ENCODE measurements at places on chromosomes 5 and 9.

- DNase-seq: no peak
Measured at GRCh38 chr5:43664501-43665040, 61.6 kb downstream of the NNT start.

- no peak for DNase-seq
Measured at GRCh38 chr9:121774715-121775613, 123.5 kb downstream of the DAB2IP start.

GRCh38 chr5:156623381-156624040 lies 226.6 kb upstream of the PPP1R2B start:
- no peak for DNase-seq

DNA sequence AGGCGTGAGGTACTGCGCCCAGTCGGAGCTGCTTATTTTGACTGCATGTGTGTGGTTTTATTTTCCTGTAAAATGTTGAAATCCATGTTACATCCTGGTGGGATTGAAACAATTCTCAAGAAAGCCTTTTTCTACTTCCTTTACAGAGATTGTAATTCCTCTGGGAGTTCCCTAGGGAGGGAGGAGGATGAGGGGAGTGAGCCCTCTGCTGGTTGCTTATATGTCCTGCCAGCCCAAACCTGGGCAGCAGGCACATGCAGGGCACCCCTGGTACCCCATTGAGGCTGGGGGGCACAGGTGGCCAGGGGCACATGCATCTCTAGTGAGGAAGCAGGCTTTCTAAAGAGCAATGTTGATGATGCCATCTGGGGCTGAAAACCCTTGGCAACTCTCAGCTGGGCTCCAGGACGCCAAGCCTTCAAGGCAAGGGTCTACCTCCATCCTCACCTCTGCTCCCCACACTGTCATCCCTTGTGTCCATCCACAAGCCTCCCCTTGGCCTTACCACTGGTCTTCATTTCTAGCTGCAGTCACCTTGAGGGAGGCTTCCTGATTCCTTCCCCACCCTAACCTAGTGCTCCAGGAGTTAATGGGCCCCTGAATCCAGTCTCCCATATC lies 84.7 kb upstream of the TNFSF8 start:
- DNase-seq: no peak

GRCh38 chr9:99108131-99108530 lies 3.2 kb downstream of the TGFBR1 start:
- no peak for DNase-seq

Measured in stimulated activated CD4-positive, alpha-beta T cell treated with anti-CD3 and anti-CD28 coated beads, TNF-alpha, amount 100 ng/mL, for 4 hours (primary cell).